ENCODE measurements at places on chromosomes 16 and 17. TPM values are rescaled to one million over a fixed set of nuclear protein-coding genes. Genes with fewer than 3 reads are reported as not detected.

The CNGB1 gene
- total RNA-seq: not detected

The ENPP7 gene
- 0.51 TPM for total RNA-seq

The TBC1D26 gene
- total RNA-seq: not detected

The KRT27 gene
- total RNA-seq: not detected

The NPIPB2 gene
- total RNA-seq: 13.5 TPM

The NLRP1 gene
- total RNA-seq: 77.2 TPM

The CSF3 gene
- 1.6 TPM for total RNA-seq

The C17orf113 gene
- 0.67 TPM for total RNA-seq

The DNAI2 gene
- not detected for total RNA-seq

DNA sequence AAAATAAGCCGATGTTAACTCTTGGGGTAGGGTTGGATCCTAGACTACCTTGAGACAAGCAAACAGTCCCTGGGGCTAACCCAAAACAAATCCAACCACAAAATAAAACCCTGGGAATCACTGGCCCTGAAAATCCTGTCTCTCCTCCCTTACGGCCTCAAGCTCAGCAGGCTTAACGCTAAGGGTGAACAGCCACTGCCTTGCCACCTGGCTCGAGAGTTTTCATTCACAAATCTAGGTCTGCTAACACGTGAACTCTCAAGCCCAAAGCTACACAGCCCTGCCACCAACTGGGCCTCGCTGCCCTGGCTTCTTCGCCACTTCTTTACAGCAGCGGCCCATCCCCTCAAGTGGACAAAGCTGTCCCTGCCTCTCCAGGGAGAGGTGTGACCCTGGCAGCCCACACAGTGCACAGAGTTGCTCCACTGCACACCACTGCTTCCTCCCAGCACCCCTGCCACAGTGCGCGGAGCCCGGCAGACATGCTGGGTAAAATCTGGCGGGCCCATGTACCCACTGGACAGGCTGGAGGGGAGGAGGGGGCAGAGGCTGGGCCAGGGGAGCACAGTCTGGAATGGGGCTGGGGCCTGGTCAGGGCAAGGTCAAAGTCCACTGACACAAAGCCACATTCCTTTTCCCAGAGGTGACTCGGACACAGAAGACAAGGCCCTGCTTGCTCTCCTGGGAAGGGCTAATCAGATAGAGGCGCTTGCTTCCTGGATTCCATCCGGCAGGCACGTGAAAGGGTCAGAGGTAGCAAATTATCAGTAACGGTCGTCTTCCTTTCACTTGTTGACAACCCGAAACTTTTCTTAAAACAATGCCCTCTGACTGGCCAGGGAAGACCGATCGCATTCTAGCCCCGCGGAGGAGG is 996 bp downstream of the PCYT2 start:
- H3K27ac ChIP-seq: peak overlapping the region; percentile 20
- DNase-seq: peak; percentile 77
- peaks cover 71% of the 10 kb centered on the region for H3K36me3 ChIP-seq
- H3K4me3 ChIP-seq: peak overlapping the region; percentile 77
- H3K4me1 ChIP-seq: peaks cover 36% of the 10 kb centered on the region
- no peaks in the 10 kb centered on the region for H3K27me3 ChIP-seq

DNA sequence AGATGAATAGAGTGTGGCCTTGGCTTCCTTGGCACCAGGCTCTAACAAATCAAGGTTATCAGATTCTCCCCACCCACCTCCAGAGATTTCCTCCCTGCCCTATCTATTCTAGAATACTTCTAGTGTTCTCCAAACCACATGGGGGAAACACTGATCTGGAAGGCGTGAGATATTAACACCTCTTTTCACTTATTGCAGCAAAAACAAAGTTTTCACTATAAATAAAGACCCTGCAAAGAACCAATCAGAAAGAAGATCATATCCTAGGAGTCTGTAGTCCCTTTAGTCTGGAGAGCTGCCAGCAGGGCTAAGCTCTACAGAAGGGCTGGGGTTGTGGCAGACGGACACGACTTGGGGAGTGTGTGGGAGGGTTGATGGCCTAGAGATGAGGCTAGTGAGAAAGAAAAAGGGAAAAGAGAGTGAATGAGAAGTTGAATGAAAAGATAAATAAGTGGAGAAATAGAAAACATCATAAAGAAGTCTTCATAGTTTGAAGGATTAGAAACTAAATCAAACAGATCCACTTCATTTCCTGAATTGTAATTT is 8.6 kb upstream of the SKAP1 start:
- no peaks in the 10 kb centered on the region for H3K36me3 ChIP-seq
- no peak overlapping the region for H3K4me3 ChIP-seq
- peaks cover 41% of the 10 kb centered on the region for H3K4me1 ChIP-seq
- DNase-seq: no peak
- peak overlapping the region; percentile 70 for H3K27ac ChIP-seq

DNA sequence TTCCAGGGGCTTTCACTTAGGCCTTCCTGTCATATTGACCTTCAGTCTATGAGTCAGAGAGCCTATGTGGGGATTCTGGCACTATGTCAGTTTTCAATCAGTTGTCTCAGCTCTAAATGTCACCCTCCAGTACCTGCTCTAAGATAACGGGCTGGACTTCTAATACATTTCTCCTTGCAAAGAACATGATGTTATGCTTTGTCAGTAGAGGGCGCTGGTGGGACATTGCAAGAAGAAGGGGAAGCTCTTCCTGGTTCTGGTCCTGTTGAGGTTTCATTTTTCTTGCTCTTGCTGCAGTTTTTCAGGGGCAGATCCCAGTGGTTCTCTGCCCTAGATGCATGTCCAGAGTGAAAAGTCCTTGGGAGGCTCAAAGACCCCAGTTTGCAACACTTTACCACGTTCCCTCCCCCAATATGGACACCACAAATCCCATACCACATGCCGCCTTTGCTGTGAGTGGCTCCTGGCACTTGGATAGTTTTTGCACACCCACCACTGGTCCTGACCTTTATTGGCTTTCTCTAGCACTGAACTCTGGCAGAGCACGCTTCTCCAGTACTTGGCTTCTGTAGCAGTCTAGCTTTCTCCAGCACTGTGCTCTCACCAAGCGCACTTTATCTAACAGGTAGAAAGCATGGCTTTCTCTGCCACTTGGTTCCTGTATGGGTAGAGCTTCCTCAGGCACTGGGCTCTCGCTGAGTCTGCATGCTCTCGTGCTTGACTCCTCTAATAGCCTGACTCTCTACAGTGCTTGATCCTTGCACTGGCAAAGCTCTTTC is 49.0 kb downstream of the BCL7C start:
- no peaks in the 10 kb centered on the region for H3K36me3 ChIP-seq
- peak overlapping the region; percentile 2 for H3K27ac ChIP-seq
- no peaks in the 10 kb centered on the region for H3K27me3 ChIP-seq
- peaks cover 7% of the 10 kb centered on the region for H3K4me1 ChIP-seq

- H3K36me3 ChIP-seq: peaks cover 76% of the 10 kb centered on the region
- H3K27me3 ChIP-seq: no peaks in the 10 kb centered on the region
- H3K27ac ChIP-seq: peak overlapping the region; percentile 90
These were observed 31.2 kb downstream of the MGRN1 start for GRCh38 chr16:4655801-4656200.

DNA sequence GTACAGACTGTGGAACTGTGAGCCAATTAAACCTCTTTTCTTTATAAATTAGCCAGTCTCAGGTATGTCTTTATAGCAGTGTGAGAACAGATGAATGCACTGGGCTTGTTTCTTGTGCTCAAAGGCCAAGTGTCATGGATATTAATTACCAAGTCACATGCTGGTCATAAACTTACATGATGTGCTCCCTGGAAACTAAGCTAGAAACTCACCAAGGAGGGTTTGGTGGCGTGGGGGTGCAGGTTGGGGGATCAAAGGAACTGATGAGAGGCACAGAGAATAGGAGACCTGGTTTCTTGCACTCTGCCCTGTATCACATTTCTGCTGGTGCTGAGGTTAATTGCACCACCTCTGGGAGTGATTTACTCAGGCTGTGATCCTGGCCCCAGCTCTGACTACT is 31.2 kb upstream of the TMC5 start:
- H3K4me3 ChIP-seq: no peak overlapping the region
- H3K27ac ChIP-seq: no peak overlapping the region
- peaks cover 14% of the 10 kb centered on the region for H3K27me3 ChIP-seq
- DNase-seq: no peak

GRCh38 chr17:50107790-50108414 is 12.8 kb downstream of the PDK2 start:
- no peak overlapping the region for H3K4me3 ChIP-seq
- no peaks in the 10 kb centered on the region for H3K27me3 ChIP-seq
- DNase-seq: no peak
- H3K36me3 ChIP-seq: peaks cover 38% of the 10 kb centered on the region

- H3K4me3 ChIP-seq: no peak overlapping the region
- no peaks in the 10 kb centered on the region for H3K36me3 ChIP-seq
- no peak overlapping the region for H3K27ac ChIP-seq
- H3K4me1 ChIP-seq: no peaks in the 10 kb centered on the region
- DNase-seq: peak; percentile 39
These were observed 178.4 kb downstream of the IRF8 start for GRCh38 chr16:86077243-86077940.

DNA sequence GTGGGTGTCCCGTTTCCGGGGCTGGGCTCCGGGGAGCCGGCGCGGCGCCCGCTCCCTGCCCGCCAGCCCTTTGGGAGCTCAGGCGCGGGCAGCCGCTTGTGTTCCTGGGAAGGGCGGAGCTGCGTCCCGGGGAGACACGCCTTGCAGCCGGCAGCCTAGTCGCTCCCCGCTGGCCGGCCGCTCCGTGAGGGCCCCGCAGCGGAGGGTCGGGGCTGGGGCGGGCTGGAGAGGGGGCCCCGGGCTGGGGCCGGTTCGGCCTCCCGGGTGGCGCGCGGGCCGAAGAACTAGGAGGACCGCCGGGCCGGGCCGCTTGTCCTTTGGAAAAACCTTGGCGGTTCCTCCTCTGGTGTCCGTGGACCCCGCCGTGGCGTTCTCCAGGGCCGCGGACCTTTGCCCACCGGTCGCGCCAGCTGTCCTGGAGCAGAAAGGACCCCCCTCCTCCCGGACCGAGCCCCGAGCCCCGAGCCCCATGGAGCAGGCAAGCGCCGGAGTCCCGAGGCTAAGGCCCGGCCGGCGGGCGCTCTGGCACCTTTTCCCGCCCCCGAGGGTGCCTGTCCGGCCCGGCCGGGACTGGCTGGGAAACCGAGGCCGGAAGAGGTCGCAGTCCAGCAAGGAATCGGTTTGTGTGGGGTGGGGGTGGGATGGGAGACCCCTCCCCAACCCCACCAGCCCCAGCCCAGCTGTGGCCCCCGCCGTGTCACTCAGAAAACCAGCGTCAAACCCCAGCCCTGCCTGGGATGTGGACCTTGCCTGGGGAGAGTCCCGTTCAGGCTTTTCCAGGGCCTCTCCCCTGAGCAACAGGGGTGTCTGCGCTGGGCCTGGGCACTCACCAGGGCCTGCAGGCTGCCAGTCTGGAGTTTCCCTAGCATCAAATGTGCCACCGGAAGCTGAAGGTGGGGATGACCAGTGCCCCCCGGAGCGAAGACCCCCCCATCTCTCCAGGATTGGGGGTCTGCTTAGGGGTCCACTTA is 6.8 kb upstream of the TBC1D3B start:
- H3K36me3 ChIP-seq: no peaks in the 10 kb centered on the region
- H3K27ac ChIP-seq: peak overlapping the region; percentile 68
- H3K27me3 ChIP-seq: peaks cover 26% of the 10 kb centered on the region
- peaks cover 14% of the 10 kb centered on the region for H3K4me1 ChIP-seq

GRCh38 chr17:42178817-42179216 is 2.1 kb downstream of the KCNH4 start:
- H3K4me1 ChIP-seq: peaks cover 64% of the 10 kb centered on the region
- no peaks in the 10 kb centered on the region for H3K36me3 ChIP-seq
- H3K27ac ChIP-seq: no peak overlapping the region
- DNase-seq: peak; percentile 83

GRCh38 chr17:81428121-81428515 is 32.9 kb downstream of the BAHCC1 start:
- H3K4me3 ChIP-seq: no peak overlapping the region
- DNase-seq: no peak
- peaks cover 56% of the 10 kb centered on the region for H3K27me3 ChIP-seq
- H3K4me1 ChIP-seq: peaks cover 30% of the 10 kb centered on the region

DNA sequence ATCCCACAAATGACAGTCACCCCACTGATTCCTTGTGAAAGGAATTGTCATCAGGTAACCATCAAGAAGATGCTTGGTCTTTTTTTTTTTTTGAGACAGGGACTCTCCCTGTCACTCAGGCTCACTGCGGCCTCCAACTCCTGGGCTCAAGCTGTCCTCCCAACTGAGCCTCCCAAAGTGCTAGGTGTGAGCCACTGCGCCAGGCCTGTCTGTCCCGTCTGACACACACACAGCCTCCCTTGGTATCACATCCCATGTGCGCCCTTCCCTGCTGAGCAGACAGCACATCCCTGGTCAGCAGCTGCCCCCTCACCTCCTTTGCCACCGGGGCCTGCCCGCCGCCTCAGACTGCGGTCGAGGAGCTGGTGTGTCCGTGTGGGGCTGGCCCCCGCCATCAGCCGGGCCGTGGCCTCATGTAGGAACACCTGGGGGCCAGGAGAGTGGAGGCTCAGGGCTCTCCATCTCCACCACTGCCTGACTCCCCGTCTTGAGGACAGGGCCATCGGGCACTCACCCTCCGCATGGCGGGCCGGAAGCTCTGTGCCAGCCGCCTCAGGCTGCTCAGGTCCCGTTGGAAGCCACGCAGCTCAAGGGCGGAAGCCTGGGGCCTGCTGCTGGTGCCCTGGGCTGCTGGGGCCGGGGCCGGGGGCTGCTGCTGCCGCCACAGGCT is 23.6 kb downstream of the SREBF1 start:
- peaks cover 95% of the 10 kb centered on the region for H3K36me3 ChIP-seq
- no peak overlapping the region for H3K4me3 ChIP-seq
- peaks cover 10% of the 10 kb centered on the region for H3K4me1 ChIP-seq

GRCh38 chr17:80099291-80100034 is 1.9 kb upstream of the GAA start:
- peak; percentile 74 for DNase-seq
- no peaks in the 10 kb centered on the region for H3K27me3 ChIP-seq
- no peak overlapping the region for H3K27ac ChIP-seq
- peaks cover 32% of the 10 kb centered on the region for H3K4me1 ChIP-seq
- no peak overlapping the region for H3K4me3 ChIP-seq
- H3K36me3 ChIP-seq: no peaks in the 10 kb centered on the region

- H3K27ac ChIP-seq: no peak overlapping the region
- no peak overlapping the region for H3K4me3 ChIP-seq
These were observed 6.5 kb downstream of the ERCC4 start for GRCh38 chr16:13926464-13926863.

- H3K4me1 ChIP-seq: no peaks in the 10 kb centered on the region
- H3K27me3 ChIP-seq: no peaks in the 10 kb centered on the region
- H3K27ac ChIP-seq: no peak overlapping the region
These were observed 182.8 kb downstream of the FTO start for GRCh38 chr16:53886482-53887378.

GRCh38 chr16:85046931-85047866 is 19.6 kb downstream of the KIAA0513 start:
- H3K4me1 ChIP-seq: peaks cover 8% of the 10 kb centered on the region
- H3K27ac ChIP-seq: no peak overlapping the region
- peaks cover 9% of the 10 kb centered on the region for H3K36me3 ChIP-seq

GRCh38 chr16:1277151-1277598 is 21.3 kb downstream of the TPSD1 start:
- no peak overlapping the region for H3K4me3 ChIP-seq
- peaks cover 35% of the 10 kb centered on the region for H3K27me3 ChIP-seq
- DNase-seq: no peak
- no peaks in the 10 kb centered on the region for H3K36me3 ChIP-seq
- no peak overlapping the region for H3K27ac ChIP-seq

All from spleen (tissue), 13 donors.